Activated T-helper 17 cell treated with anti-CD3 and anti-CD28 coated beads, Interleukin-2, amount 50 U/mL, for 72 hours (primary cell): ENCODE measurements at places on chromosomes 12 and 14.

DNA sequence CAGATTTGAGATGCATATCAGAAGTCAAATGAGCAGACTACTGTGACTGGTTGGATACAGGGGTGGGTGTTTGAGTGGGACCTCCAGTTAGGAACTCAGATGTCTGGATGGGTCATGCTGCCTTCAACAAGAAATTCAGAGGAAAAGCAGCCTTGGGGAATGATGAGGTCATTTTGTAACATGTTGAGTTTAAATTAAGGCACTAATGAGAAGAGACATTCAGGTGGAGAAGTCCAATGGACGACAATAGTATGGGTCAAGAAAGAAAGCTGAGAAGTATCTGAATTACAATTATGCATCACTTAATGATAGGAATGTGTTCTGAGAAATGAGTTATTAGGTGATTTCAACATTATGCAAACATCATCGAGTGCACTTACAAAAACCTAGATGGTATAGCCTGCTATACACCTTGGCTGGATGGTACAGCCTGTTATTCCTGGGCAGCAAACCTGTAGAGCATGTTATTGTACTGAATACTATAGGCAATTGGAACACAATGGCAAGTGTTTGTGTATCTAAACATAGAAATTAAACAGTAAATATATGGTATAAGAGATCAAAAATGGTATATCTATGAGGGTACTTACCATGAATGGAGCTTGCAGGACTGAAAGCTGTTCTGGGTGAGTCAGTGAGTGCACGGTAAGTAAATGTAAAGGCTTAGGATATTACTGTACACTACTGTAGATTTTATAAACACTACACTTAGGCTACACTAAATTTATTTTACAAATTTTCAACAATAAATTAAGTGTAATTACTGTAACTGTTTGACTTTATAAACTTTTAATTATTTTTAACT, 414.7 kb downstream of the RAD51B start:
- ATAC-seq: no peak

DNA sequence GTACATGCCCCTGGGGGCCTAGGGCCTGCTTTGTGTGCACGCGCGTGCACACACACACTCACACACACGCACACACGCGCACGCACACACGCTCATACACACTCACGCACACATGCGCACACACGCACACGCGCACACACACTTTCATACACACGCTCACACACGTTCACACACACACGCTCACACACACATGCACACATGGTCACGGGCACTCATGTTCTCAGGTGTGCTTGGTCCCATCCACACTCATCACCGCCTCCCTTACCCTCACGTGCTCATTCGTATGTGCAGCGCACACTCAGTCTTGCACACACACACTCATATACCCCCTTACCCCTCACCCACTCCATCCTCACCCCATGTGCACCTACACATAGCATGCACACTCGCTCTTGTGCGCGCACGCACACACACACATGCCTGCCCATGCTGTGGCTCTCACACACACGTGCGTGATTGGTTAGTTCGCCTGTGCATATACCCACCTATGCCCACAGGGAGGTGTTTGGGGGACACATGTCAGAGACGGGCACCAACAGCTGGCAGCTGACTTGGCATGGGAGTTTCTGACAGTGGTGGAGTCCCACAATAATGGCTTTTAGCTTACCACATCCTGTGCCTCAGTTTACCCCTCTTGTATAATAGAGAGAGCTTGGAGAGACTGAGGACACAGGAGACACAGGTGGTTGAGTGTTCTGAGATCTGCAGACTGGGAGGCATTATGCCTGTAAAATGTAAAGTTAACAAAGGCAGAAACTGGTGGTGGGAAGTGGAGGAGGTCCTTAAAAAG, 28.7 kb downstream of the TSPAN9 start:
- ATAC-seq: no peak

DNA sequence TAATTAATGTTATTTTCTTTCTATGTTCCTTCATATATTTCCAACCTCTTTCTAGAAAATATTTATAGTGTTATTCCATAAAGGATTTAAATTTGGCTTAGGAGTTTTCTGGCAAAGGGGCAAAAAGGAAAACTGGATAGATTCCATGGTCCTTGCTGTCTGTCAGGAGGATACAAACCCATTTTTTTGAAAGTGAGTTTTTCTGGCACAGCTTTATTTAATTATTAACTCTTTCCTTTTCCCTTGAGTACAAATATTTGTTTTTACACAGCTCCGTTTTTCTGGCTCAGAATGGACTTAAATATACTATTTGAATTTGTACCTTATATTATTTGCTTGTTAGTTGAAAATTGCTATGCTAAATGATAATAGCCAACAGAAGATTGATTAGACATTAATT, 56.3 kb downstream of the MNAT1 start:
- ATAC-seq: no peak

- ATAC-seq: no peak
These were observed 161.1 kb downstream of the NUAK1 start for GRCh38 chr12:105977652-105978051.

- ATAC-seq: peak; percentile 62
These were observed at the start of gene APOLD1 for GRCh38 chr12:12784911-12785814. TSS of gene APOLD1 (plus strand) at chr12:12785659. CDS start at chr12:12785692, 33 bp downstream.

DNA sequence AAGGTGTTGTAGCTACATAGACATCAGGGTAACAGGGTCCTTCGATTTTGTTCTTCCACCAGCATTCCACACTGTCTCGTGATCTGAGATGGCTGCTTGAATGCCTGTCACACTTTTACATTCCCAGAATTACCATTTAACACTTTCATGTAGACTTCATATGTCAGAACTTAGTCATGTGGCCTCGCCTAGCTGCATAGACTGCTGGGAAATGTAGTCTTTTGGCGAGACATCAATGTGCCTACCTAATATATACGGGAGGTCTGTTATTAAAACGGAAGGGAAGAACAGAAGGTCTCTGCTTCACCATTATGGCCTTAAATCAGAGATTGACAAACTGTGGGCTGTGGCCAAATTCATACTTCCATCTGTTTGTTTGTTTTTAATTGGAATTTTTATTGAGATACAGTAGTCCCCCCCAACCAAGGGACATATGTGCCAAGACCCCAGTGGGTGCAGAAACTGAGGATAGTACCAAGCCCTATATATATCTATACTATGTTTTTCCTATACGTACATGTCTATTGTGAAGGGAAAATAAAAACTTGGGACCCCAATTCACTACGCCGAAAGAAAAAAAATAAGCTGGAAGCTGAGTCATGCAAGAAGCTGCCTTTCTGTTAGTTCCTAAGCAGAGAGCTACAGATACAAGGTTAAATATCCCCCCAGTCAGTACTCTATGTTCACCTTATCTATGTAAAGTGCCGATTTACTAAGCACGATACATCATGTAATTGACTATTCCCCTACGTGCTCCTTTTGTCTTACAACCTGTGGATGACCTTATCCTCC, 11.3 kb upstream of the HRK start:
- no peak for ATAC-seq

- no peak for ATAC-seq
These were observed 46.6 kb upstream of the LRIG3 start for GRCh38 chr12:58966939-58967338.
